EH (cell line): ENCODE measurements at places on chromosomes 2 and 18.

DNA sequence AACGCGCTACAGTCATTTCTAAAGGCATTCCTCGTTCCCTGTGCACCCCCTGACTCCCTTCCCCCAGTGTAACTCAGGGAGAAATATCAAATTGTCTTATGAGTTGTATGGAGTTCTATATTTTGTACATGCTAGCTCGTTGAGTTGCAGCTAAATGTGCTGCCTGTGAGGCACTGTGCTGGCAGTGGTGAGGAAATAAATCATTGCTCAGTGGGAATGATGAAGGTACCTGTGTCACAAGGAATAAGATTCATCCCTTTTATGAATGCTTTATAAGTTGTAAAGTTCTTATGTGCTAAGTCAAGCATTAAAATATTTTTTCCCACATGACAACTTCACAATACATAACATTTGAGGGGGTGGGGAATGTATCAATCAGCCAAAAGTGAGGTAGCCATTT lies 939.6 kb upstream of the CRIM1 start:
- no peak for DNase-seq

DNA sequence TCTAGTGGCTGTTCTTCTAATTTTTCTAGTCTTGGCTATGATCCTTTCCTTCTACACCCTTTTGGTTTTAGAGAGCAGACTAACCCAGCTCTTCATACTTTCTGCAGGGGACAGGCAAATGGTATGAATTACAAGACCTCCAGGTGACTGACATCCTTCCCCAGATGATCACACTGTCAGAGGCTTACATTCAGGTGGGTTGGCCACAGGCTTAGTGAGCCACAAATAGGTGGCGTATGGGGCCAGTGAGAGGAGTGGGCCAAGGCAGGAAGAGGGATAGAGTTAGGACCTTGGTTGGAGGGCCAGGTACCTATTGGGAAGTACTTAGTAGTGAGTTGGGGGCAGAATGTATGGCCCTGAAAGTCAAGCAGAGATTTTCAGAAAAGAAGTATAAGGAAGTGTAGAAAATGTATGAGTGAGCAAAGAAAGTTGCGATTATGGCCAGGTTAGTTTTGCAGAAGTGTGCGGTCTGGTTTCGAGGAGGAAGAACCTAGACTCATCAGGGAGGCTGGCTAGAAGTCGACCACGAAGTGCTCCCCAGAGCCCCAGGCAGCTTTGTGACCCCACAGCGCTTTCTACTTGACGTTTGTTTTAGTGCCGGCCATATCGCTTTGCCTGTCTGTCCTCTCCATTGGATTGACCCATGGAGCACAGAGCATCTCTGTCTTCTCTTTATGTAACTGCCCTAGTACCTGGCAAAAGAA lies 20.0 kb downstream of the SFTPB start:
- no peak for DNase-seq

GRCh38 chr2:147164563-147164962 lies 680.3 kb upstream of the ACVR2A start:
- no peak for DNase-seq

DNA sequence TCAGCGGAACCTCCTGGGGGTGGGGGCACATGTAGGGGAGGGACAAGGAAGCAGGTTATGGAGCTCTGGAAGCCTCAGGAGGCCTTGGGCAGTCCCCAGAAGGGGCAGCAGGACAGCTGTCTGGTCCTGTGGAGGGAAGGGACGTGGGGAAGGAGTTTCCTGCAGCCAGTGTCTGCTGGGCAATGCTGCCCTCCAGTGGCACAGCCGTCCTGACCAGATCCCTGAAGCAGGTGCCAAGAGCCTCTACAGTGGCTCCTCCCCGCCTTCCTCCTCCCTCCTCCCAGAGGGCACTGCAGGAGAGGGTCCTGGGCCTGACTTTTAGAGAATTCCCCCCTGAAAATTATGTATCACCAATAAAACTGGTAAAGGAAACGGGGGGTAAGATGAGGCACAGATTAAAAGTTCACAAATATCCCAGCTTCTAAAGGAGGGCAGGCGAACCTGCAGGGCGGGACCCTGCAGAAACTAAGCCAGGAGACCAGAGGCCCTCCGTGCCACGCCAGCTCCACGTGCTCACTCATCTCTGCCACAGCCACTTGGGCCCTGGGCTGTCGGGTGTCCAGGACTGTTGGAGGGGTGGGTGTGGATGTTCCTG lies 258.5 kb downstream of the TWIST2 start:
- DNase-seq = peak; percentile 80

GRCh38 chr2:3288470-3289170 lies 89.0 kb downstream of the EIPR1 start:
- DNase-seq = no peak

GRCh38 chr2:162230761-162231160 lies 12.5 kb downstream of the FAP start:
- peak; percentile 19 for DNase-seq

DNA sequence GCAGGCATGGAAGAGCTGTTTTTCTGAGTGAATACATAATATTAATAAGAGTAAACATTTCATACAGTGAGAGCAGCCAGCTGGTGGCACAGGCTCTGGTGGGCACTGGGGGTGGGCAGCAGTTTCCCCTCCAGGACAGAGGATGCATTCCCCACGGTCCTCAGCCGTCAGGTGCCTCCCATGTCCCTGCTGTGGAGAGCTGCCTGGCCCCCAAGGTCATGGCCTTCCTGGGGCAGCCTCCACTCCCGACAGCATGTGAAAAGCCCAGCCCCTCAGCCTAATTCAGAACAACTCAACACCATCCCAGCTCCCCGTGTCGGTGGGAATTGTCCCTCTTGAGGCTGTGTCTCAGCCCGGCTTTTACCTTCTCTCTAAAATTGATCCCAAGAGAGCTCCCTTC lies 147.4 kb downstream of the GALR1 start:
- DNase-seq = no peak

- DNase-seq = no peak
Measured at GRCh38 chr2:48380208-48380607, 149.7 kb upstream of the STON1 start.

DNA sequence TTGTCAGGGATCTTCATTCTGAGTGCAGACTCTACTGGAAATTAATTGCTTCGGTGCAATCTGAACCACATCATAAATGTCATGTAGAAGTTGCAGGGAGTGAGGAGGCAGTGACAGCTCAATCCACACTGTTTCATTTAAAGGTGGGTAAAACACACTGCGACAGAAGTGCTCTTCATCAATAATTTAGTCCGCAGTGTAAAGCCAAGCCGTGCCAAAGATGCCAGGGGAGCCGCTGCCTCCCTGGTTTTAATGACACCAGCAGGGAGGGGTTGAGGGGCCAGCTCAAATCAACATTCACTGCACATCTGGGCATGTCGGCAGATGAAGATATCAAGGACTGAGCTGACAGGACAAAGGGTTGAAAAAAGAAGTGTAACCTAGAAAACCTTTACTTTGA lies 305.7 kb upstream of the VRK2 start:
- DNase-seq = no peak

- no peak for DNase-seq
Measured at GRCh38 chr18:78145096-78145495, 834.5 kb upstream of the SALL3 start.

GRCh38 chr2:100537918-100538317 lies 24.9 kb upstream of the PDCL3 start:
- no peak for DNase-seq

GRCh38 chr2:233974530-233975071 lies 57.4 kb downstream of the TRPM8 start:
- DNase-seq = peak; percentile 98

GRCh38 chr2:233201258-233202013 lies 50.0 kb upstream of the ATG16L1 start:
- no peak for DNase-seq

GRCh38 chr2:116776556-116776955 lies 1037.9 kb upstream of the DDX18 start:
- DNase-seq = no peak

GRCh38 chr2:217279556-217279955 lies 419.7 kb upstream of the TNP1 start:
- DNase-seq = peak; percentile 98

DNA sequence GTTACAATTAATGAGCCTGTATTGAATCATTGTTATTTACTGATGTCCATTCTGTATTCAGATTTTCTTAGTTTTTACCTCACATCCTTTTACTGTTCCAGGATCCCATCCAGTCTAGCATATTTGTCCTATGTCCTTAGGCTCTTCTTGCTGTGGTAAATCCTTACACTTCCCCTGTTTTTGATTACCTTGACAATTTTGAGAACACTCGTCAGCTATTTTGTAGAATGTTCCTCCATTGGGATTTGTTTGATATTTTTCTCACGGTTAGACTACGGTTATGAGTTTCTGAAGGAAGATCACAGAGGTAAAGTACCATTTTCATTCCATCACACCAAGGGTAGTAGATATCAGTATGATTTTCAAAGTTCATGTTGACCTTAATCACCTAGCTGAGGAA lies 202.3 kb downstream of the AKAIN1 start:
- no peak for DNase-seq

GRCh38 chr18:58606236-58606635 lies 22.7 kb downstream of the ALPK2 start:
- no peak for DNase-seq

DNA sequence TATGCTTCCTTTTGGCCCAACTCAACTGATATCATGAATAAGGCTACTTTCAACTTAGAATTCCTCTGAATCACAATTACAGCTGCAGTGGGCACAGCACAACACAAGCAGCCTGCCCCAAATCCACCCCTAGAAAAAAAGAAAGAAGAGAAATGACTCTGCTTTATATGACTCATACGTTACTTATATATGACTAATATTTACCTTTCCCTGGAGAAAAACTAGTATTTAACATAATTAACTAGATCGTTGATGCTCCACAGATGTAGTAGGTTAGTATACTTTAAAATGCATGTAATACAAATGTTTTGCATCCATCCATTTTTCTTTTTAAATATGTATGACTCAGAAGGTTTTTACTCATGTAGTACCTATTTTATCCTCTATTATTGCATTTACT lies 133.3 kb upstream of the UNC80 start:
- peak; percentile 61 for DNase-seq

DNA sequence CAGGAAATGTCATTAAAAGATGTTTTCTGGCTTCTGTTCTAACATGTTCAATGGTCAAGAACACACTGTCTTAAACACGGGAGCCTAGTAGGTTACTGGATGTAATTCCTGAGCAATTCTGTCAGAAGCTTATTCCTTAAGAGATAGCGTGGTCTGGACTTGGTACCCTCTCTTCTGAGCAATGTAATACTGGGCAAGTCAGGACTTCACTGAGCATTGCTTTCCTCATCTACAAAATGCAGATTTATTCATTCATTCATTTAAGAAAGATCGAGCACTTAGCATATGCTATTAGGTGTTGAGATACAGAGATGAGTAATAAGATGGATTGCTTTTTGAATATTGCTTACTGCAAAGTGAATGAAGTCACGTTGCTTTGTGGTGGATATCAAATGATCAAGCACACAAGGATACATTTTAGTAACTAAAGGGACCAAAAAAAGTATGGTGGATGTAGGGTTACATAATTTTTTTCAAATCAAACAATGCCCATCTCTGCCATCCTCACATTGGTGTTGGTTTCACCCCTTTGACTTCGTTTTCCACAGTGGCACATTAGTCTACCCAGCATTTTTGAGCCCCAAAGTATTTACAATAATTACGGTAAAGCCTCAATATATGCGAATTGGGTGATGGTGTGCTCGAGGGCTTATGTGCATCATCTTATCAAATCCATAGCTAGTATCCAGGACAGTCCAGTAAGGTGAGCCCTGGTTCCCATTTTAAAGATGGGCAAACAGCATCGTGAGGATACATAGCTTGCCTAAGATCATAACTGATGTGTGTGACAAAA lies 65.3 kb downstream of the ZC3H6 start:
- DNase-seq = no peak

- DNase-seq = peak; percentile 53
Measured at GRCh38 chr2:212032536-212033219, 505.9 kb downstream of the ERBB4 start.

DNA sequence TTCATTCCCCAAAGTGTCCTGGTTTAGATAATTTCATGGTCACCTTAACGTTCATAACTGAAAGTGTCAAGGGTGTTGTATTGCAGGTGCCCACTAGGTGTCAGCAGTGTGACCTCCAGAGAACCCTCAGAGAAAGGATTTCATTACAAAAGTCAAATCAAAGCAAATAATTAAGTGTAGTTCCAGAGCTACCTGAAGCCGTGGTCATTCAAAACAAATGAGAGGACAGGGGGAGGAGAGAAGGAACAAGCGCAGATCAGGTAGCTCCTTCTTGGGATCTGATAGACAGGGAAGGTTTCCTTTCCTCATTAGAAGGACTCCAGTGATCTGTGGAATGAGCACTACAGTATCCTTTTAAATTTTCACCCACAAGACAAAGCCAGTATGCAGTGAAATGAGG lies at the start of gene SLC9A4:
TSS of gene SLC9A4 (plus strand) at position 207 of the 400 bp plus-strand sequence. CDS start 534 bp downstream, outside the sequence.
- DNase-seq = peak; percentile 46

DNA sequence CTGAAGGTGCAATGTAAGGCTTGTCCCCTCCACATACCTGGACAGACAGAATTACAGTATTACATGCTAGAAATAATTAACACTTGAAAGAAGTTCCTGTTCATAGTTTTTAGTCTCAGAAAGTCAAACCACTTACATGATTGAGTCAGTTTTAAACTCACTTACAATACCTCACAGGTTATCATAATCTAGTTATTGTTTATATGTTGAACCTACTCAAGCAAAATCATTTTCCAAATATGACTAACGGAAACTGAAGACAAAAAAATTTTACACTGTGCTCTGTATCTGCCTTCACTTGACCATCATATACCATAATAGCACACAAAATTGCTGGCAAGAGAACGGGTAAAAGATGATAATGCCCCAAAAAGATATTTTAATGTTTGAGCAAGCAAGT lies 78.5 kb downstream of the ATL2 start:
- DNase-seq = no peak
